OCI-M1 (cell line): ENCODE measurements at places on chromosomes 5 and 9.

DNA sequence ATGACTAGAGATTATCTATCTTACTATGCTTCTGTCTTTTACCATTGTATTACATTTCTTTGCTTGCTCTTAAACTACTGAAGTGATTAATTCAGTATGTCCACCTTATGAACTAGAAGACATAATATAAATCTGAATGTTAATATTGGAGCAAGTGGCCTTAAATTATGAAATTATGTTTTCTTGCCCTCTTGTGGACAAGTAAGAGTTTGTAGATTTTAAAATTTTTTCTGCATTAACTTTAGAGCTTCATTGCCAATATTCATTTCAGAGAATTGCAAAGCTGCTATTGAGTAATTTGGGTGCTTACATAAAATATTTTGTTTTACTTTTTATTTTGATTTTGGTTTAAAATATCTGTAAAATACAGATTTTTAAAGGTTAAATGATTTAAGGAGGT, 55.3 kb downstream of the RANBP17 start:
- peak; percentile 4 for DNase-seq

DNA sequence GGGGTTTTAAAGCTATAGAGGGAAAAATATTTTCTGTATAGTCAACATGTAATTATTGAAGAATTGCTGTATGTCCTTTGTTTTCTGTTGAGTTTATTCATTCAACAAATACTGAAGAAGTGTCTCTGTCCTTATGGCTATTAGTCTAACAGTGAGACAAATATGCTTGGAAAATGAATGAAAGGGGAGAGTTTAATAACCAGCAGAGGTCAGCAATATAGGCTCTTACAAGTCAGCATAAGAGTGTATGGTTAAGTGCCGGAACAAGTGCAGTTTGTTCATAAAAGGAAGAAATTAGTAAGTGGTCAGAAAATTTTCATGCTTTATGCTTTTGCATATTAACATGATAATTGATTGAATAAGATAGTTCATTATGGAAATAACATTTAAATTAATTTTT, 3.6 kb downstream of the SCAMP1 start:
- no peak for DNase-seq

DNA sequence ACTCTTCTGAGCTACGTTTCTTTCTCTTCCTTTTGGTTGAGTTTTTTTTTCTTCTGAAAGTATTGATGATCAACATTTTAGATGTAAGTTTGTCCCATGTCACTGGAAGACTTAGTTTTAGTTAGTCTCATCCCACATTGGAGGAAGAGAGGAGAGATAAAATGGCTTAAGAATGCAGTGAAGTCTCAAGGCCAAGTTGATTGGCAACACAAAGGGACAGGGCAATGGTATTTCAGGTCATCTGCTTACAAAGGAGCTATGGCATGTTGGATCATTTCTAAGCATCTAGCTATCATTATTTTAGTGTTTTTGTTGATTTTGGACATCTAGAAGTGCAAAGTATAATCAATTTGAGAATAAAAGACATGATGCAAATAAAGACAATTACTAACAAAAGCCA, 58.6 kb downstream of the CDKN2A start:
- no peak for DNase-seq

GRCh38 chr9:133023117-133023890, 7.5 kb upstream of the GTF3C5 start:
- DNase-seq, result no peak

DNA sequence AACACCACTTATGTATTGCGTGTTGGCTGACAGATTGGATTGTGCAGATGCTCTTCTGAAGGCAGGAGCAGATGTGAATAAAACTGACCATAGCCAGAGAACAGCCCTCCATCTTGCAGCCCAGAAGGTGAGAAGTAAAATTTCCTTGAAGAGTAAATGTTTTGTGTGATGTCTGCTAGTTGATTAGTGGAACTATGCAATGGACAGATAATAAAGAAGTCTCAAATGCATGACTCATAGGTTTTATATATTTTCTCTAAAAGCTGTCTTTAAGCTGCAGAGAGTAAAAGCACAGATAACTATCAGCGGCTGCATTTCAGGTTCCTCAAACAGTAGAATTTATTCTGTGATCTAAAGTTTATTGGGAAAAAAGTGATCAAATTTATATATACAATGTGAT, 27.4 kb downstream of the INVS start:
- DNase-seq, result peak; percentile 73

DNA sequence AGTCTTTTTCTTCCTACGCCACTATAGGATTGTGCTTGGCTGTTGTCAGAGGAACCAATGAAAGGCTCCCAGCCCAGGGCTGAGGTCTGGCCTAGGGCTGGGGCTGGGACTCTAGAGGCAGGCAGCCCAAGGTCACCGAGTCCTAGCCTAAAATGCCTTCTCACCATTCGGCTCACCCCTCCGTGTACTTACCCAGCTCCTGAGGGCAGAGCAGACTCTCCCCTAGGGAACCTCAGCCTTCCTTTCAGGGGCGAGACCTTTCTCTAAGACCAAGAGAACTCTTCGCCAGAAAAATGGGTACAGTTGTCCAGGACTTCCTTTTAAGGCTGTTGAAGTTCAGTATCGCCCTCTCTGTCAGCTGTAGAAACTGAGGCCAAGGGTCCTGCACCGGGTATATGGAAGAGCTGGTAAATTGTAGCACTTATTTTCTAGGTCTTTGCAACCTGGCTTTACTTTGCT, 1.7 kb upstream of the SPRY4 start:
- DNase-seq, result no peak

GRCh38 chr9:113011911-113012381, at the start of gene ZNF883:
ZNF883 (minus strand) TSS chr9:113012192.
- peak; percentile 85 for DNase-seq

GRCh38 chr5:39638813-39639212, 214.0 kb upstream of the DAB2 start:
- DNase-seq, result no peak

- no peak for DNase-seq
These were observed 183.9 kb downstream of the AUH start for GRCh38 chr9:91177661-91178280.

DNA sequence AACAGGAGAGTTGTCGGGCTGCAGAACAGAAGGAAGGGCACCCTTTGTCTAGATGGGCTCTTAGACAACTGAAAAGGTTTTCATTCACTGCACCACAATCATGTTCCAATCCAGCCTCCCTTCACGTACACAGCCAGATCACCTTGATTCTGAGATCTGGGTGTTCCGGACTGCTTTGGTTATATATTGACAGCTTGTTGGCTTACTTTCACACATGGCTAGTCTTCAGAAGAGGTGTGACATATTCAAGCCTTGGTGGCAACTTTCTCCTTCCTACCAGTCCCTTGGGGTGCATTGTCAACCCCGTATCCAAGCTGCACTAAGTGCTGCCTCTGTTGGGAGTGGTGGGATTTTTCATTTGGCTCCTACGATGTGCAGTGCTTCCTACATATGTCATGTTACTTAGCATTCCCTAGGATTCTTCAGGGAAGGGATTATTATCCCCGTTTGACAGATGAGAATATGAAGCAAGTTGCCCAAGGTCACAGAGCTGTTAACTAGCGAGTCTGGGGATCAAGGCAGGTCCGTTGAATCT, 100.6 kb downstream of the LIFR start:
- no peak for DNase-seq

DNA sequence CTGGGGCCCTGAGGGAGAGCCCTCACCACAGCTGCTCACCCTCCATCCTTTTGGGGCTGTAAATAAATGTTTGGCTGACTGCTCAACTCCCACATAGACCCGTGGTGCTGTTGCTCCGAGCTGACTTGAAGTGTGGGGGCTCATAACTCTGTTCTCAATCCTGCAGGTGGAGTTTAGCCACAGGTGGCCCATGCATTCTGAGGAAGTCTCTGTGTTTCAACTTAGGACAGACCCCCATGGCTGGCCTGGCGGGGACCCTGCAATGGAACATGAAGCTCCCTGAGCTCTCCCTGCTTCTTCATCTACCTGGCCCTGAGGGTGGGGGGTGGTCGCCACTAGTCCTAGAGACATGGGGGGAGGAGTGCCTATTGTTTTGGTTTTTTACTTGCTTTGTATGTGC, 19.7 kb downstream of the NDUFS6 start:
- DNase-seq, result no peak

GRCh38 chr9:132319421-132320110, 35.2 kb downstream of the SETX start:
- no peak for DNase-seq

GRCh38 chr9:125008599-125008998, 67.7 kb upstream of the GOLGA1 start:
- no peak for DNase-seq

DNA sequence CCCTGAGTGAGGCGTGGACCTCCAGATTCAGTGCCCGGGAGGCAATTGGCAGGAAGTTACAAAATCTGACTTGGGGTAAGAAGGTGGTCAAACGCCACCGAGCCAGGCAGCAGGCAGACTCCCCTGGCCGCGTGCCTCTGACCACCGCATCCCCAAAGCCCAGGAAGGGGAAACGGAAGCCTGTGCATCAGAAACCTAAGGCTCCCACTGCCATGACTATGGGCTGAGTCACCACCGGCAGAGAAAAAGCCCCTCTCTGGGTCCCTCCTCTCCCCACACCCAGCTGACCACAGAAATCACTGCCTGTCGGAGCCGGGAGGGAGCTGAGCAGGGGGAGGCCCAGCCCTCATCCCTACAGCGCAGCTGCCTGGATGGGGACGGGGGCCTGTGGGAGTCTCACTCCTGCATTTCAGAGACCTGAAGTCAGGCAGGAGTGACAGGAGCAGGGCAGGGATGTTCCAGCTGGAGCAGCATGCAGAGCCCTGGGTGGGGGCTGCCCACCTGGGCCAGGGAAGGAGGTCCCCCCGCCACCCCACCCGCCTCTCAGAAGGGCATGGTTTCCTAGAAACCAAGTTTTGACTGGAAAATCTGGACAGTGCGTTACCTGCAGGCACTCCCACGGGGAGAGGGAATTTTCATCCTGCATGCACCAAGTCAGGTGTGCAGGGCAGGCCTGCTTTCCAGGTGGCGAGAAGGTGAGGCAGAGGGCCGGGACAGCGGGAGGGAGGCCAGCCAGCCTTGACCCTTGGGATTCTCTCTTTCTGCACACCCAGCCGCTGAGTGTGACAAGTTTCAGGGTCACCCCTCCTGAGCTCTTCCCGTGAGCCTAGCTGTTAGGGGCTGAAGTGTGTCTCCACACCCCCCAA, 68.2 kb downstream of the LRSAM1 start:
- DNase-seq, result no peak

DNA sequence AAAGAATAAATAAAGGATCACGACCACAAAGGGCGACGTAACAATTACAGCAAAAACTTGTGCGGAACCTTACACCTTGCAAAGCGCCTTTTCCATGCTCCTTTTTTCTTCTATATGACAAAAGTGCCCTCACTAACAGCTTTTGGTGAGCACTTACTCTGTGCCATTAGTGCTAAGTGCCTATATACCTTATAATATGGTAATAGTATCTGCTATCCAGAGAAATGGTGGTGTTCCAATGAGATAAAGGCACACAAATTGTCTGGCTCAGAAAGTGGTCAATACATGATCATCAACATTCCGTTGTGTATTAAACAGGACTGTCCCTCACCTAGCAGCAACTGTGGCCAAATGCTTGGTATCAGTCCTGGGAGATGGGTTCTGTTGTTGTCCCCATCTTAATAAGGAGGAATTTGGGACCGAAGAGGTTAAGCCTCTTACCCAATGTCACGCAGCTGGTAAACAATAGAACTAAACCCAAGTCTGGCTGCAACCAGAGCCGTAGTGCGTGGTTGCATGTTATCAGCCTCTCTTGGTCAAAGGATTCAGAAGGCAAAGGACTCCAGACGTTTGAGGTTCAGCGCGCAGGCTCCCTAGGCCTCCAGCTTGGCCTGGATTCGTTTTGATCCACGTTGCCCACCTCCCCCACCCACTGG, 564 bp upstream of the TOR2A start:
- DNase-seq, result no peak

GRCh38 chr5:8349855-8350254, 480.9 kb downstream of the MTRR start:
- peak; percentile 88 for DNase-seq

GRCh38 chr5:160702934-160703333, 149.1 kb downstream of the ATP10B start:
- DNase-seq, result no peak
